CD4-positive, alpha-beta T cell treated with Interleukin-6 at 100 ng/mL for 8 hours (primary cell): ENCODE measurements at places on chromosomes 7 and 10.
A peak's percentile ranks its signal among the peaks of the same experiment; 100 is the strongest.

- DNase-seq: no peak
Observed at GRCh38 chr7:143437578-143437977, 5.7 kb upstream of the TAS2R60 start.

DNA sequence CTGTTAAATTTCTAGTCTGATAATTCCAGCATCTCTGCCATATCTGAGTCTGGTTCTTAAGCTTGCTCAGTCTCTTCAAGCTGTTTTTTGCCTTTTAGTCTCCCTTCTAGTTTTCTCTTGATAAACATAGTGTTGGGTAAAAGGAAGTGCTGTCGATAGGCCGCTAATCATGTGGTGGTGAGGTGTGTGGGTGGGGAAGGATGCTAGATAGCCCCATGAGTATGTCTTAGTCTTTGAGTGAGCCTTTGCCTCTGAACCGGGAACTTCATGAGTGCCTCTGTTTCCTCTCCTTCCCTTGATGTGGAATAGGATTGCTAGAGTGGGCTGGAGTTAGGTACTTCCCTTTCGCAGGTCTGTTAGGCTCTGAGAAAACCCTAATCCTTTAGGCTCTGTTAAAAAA is 441.8 kb downstream of the INHBA start:
- no peak for DNase-seq

DNA sequence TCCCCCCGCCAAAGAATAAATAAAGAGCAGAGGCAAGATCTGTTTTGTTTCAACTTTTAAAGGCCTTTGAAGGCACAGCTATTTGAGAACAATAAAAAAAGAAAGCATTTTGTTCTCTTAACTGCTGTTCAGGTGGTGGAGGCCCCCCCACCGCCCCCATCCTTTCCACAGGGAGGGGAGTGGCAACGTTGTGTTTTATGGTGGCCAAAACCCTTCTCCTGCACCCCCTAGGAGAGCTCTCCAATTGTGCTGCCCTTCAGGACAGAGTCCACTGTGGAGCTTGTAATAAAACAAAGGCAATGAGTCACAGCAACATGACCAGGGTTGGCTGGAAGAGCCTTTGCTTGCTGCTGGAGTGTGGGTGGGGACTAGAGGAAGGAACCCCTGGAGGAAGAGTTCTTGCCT is 987.9 kb downstream of the KCNMA1 start:
- DNase-seq: no peak

DNA sequence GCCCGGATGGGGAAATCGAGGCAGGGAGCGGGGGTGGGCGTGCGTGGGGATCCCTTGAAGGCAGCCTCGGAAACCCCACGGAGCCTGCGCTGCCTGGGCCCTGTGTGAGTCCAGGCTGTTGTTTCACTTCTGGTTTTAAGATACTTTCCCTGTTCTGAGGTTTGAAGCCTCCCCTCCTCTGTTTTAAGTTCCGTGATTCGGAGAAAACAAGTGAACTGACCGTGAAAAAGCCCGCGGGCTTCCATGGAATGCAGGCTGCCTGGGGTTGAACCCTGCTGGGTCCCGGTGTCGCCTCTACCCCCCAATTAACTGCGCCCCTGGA is 401 bp downstream of the LRRC27 start:
- DNase-seq: no peak

- no peak for DNase-seq
Observed at GRCh38 chr10:283140-283479, 147.9 kb downstream of the ZMYND11 start.

DNA sequence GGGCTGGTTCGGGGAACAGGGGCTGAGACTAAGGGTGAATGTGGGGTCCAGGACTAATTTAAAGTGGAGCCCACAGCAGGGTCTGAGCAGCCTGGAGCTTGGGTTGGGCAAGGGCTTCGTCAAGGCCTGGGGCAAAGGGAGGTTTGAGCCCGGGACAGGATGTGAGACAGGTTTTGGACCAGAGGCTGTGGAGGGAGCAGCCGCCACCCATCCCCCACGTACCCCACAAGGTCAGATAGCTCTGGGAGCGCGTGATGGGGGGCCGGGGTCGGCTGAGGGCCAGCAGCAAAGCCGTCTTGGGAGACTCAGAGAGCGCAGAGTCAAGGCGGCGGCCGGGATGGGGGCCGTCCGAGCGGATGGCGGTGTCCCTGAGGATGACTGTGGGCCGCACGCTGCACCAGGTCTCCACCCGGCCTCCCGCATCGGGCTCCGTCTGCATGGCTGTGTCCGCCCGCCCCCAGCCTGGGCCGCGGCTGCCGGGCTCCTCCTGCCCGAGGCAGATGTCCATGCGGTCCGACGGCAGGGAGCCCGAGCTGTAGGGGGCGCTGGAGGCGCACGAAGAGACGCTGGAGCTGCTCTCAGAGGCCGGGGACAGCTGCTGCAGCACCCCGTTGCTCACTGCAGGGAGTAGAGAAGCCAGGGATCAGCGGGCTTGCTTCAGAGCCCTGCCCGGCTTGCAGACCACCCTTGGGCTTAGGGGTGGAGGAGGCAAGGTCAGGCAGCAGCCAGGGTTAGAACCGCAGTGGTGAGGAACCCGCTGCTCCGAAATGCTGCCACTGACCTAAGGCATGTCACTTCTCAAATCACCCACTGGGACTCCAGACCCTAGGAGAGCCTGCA is 12.1 kb downstream of the PDZD7 start:
- peak; percentile 59 for DNase-seq

DNA sequence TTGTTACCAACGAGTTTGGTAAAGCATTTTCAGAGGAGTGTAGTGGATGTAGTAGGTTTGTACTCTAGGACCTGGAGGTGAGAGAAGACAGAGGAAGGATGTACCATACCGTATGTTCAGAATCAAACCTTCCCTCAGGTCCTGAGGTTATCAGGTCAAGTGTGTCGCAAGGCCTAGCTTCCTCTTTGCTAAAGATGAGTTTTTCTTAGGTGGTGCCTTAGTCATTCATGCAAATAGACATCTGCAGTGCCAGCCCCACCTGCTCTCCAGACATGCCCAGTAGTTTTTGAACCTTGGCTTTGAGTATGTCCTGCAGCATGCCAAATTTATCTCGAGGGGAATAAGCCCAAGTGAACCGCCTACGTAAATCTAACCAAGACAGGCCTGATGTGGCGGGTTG is 71.3 kb downstream of the HDAC9 start:
- DNase-seq: no peak

DNA sequence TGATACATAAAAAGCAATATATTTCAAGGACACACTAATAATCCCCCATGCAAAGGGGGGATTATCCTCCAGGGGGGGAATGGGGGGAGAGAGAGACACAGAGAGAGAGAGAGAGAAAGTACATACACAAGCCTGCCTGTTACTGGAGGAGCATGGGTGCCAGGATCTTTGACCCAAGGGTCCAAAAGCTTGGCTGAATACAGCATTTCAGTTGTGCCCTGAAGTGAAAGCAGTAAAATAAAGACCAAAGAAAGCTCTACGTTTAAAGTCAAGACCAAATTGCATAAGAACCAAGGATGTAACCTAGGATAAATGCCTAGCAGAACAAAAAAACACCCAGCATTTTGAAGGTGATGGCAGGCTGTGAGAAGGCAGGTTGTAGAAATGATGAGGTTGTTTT is 27.8 kb upstream of the ITGB8 start:
- DNase-seq: no peak

- no peak for DNase-seq
Observed at GRCh38 chr10:30028738-30029030, 30.7 kb downstream of the JCAD start.

GRCh38 chr7:44674381-44674780 is 68.0 kb downstream of the OGDH start:
- no peak for DNase-seq

GRCh38 chr10:86071145-86071544 is 295.4 kb downstream of the GRID1 start:
- DNase-seq: no peak

DNA sequence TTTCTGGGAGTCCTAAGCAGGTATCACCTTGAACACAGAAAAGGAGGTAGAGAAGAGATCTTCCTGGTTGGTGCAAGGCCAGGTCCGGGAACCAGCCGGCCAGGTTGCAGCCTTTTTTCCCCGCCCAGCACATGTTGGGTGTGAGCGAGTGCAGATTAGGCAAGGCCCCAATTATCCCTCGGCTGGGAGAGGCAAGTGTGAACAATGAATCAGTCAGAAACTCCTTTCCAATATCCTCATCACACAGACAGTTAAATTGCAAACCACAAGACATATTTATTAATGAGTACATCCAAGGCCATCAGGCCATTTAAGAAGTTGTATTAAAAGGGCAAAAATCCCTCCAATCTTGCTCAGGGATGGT is 115.0 kb upstream of the AFAP1L2 start:
- DNase-seq: no peak

GRCh38 chr7:8189625-8190024 is 72.3 kb downstream of the ICA1 start:
- DNase-seq: no peak
